ENCODE measurements at places on chromosomes 13 and 19.

DNA sequence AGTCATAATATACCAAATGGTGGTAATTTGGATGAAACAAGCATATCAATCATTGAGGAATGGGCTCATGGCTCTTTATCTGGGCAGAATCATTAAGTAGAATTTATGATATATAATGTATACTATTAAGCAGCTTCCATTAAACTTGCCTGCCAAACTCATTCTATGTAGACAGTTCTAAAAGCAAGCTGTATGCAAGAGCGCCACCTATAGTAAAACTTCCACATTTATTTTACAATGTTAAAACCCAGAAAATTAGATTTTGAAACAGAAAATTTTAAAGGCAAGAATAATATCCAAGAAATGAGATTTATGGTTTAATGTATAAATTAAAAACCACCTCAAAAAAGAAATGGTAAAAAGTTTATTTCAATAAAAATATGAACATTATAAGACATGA, 161.5 kb downstream of the MZT1 start:
- DNase-seq = no peak

- no peak for DNase-seq
These were observed 200.2 kb downstream of the MTUS2 start for GRCh38 chr13:29020314-29020713.

GRCh38 chr13:109126891-109127641, 497.7 kb downstream of the MYO16 start:
- DNase-seq = no peak

GRCh38 chr19:27868007-27868406, 1344.9 kb downstream of the UQCRFS1 start:
- DNase-seq = no peak

GRCh38 chr13:29222458-29222857, 373.0 kb downstream of the SLC7A1 start:
- no peak for DNase-seq

DNA sequence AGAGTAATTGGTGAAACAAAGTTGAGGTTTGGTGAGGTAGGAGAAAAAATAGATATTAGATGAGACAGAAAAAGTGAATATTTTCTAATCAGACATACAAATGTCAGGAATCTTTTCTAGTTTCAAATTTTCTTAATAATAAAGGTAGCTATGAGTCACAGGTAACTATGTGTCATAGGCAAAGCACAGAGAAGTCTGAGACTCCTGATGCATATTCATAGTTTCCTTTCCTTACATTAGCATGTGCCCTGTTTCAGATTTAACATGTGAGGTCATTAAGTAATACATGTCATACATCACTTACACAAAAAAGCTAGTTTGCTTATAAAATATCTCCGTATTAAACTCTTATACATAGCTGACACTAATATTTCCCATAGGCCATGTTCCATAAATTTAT, 1141.3 kb upstream of the PCDH20 start:
- DNase-seq = no peak

- DNase-seq = no peak
These were observed 6.9 kb downstream of the CTU1 start for GRCh38 chr19:51101171-51101865.

Data from activated naive CD8-positive, alpha-beta T cell treated with anti-CD3 and anti-CD28 coated beads, Interleukin-2, amount 50 U/mL, for 24 hours (primary cell).